ENCODE measurements at places on chromosomes 2 and 18. TPM values are rescaled to one million over a fixed set of nuclear protein-coding genes. Genes with fewer than 3 reads are reported as not detected.

KCNE4 gene
- total RNA-seq = 3.1 TPM

DNA sequence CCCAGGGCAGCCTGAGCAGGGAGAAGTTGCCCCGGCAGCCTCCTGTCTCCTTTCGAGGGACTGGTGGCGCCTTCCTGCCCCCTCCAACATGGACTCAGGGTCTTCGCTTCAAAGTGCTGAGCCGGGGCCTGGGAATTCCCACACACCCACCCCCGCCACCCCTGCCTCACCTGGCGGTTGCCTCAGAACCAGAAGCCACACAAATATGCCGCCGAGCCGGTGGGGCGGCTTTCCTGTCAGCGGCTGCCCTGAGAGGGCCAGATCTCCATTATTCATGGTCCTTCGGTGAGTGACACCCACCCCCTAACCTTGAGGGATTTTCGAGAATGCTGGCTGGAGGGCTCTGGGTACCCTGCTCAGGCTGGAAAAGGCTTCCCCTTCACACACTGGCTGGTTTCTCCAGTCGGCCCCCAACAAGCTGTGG lies 71.7 kb downstream of the SMAD7 start:
- no peak overlapping the region for H3K4me3 ChIP-seq
- H3K4me1 ChIP-seq = peaks cover 7% of the 10 kb centered on the region
- H3K27ac ChIP-seq = no peak overlapping the region
- no peaks in the 10 kb centered on the region for H3K27me3 ChIP-seq
- no peaks in the 10 kb centered on the region for H3K36me3 ChIP-seq
- DNase-seq = no peak

- H3K4me1 ChIP-seq = no peaks in the 10 kb centered on the region
- H3K4me3 ChIP-seq = no peak overlapping the region
- no peak for DNase-seq
- H3K27ac ChIP-seq = no peak overlapping the region
- no peaks in the 10 kb centered on the region for H3K27me3 ChIP-seq
- no peaks in the 10 kb centered on the region for H3K36me3 ChIP-seq
These were observed 28.7 kb upstream of the SLC25A52 start for GRCh38 chr18:31789409-31789808.

DNA sequence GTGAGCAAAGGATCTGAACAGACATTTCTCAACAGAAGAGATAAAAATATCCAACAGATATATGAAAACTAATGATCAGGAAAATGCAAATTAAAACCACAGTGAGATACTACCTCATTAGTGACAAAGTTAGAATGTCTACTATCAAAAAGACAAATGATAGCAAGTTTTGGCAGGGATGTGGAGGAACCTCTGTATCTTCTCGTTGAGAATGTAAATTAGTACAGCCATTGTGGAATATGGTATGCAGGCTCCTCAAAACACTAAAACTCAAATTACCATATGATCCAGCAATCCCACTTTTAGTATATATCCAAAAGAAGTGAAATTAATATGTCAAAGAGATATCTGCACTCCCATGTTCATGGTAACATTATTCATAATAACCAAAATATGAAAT lies 427.1 kb downstream of the LRRTM4 start:
- H3K27ac ChIP-seq = no peak overlapping the region
- DNase-seq = no peak
- no peaks in the 10 kb centered on the region for H3K36me3 ChIP-seq

CCBE1 gene
- total RNA-seq = 5.1 TPM

GRCh38 chr2:41872646-41873045 lies 175.2 kb upstream of the PKDCC start:
- peak overlapping the region; percentile 44 for H3K27ac ChIP-seq
- H3K4me1 ChIP-seq = peaks cover 54% of the 10 kb centered on the region
- peak; percentile 55 for DNase-seq
- no peaks in the 10 kb centered on the region for H3K36me3 ChIP-seq

GRCh38 chr2:104572834-104573233 lies 281.1 kb upstream of the POU3F3 start:
- H3K27ac ChIP-seq = no peak overlapping the region
- no peaks in the 10 kb centered on the region for H3K4me1 ChIP-seq
- no peaks in the 10 kb centered on the region for H3K36me3 ChIP-seq

IL1R2 gene
- total RNA-seq = not detected

- no peaks in the 10 kb centered on the region for H3K4me1 ChIP-seq
- H3K27me3 ChIP-seq = no peaks in the 10 kb centered on the region
- no peak overlapping the region for H3K27ac ChIP-seq
- no peak for DNase-seq
- no peaks in the 10 kb centered on the region for H3K36me3 ChIP-seq
These were observed 332.9 kb upstream of the RBMS1 start for GRCh38 chr2:160826496-160826895.

CAPN14 gene
- not detected for total RNA-seq

- no peak overlapping the region for H3K27ac ChIP-seq
- peaks cover 34% of the 10 kb centered on the region for H3K36me3 ChIP-seq
- DNase-seq = no peak
- H3K27me3 ChIP-seq = no peaks in the 10 kb centered on the region
These were observed 122.1 kb downstream of the PKP4 start for GRCh38 chr2:158578703-158579330.

DNA sequence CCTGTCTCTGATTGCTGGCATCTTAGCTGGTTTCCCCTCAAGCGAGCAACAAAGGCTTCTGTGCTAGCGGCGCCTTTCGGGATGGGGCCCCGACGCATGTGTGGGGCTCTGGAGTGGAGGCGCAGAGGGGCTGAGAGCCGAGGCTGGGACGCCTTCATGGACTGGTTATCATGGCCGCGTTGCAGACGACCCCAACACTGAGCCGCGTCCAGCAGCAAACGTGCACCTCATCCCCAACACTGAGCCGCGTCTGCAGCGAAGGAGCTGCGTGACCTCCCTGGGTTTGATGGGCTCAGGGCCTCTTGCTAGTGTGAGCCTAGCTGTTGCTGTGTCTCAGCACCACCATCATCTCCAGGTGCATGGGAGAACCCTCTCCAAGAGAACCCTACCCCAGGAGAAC lies 123.7 kb upstream of the CTDP1 start:
- H3K4me3 ChIP-seq = no peak overlapping the region
- no peaks in the 10 kb centered on the region for H3K27me3 ChIP-seq
- no peaks in the 10 kb centered on the region for H3K36me3 ChIP-seq
- no peak overlapping the region for H3K27ac ChIP-seq
- DNase-seq = no peak

- DNase-seq = no peak
- H3K4me1 ChIP-seq = no peaks in the 10 kb centered on the region
These were observed 34.7 kb downstream of the NPPC start for GRCh38 chr2:231891514-231891905.

DNA sequence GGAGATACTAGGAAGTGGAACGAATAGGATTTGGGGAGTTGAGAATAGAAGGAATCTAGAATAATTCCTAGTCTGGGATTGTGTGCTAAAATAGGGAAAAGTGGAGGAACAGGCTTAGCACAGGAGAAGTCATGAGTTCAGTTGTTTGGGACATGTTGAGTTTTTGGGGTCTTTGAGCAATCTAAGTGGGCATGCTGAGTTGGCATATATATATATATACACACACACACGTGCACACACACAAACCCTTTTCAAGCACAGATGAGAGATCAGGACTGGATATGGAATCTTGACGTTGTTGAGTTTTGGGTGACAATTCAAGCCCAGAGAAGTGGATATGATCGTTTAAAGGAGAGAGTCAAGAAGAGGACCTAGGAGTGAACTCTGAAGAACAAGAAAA lies 168.2 kb upstream of the CHST9 start:
- no peaks in the 10 kb centered on the region for H3K4me1 ChIP-seq
- H3K4me3 ChIP-seq = no peak overlapping the region
- H3K27ac ChIP-seq = no peak overlapping the region
- H3K36me3 ChIP-seq = no peaks in the 10 kb centered on the region
- DNase-seq = no peak
- H3K27me3 ChIP-seq = no peaks in the 10 kb centered on the region

Data from SJSA1 (cell line).